Prostate gland (tissue), 2 donors: ENCODE measurements at places on chromosomes 4 and X. TPM values are rescaled to one million over a fixed set of nuclear protein-coding genes. Genes with fewer than 3 reads are reported as not detected.

The DSPP gene
- not detected for total RNA-seq

The RPS6KA6 gene
- total RNA-seq, result 8.7 TPM

The PROM1 gene
- total RNA-seq, result 9.7 TPM

The RHOXF2B gene
- total RNA-seq, result 0.97 TPM

The ART3 gene
- total RNA-seq, result 24.8 TPM

The CT45A2 gene
- total RNA-seq, result not detected

The GPRIN3 gene
- 2.4 TPM for total RNA-seq

DNA sequence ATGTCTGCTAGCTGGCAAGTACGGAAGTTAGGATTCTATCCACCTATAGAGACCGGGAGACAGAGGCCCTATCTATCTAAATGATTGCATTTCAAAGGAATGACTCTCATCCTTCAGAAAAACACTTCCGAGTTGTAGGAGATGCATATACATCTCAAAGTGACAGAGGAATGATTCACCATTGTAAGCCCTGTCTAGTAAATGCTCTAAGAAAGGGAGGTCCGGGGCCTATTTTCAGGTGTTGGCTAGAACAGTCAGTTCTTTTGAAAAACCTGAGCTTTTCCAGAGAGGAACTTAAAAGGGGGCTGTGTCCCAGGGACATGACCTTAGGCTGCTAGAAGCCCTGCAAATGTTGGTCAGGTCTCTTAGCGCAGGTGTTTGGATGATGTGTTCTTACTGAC is 262.9 kb upstream of the IL1RAPL1 start:
- no peak overlapping the region for H3K4me3 ChIP-seq
- no peak overlapping the region for H3K27ac ChIP-seq
- DNase-seq, result no peak
- no peaks in the 10 kb centered on the region for H3K36me3 ChIP-seq
- no peaks in the 10 kb centered on the region for H3K4me1 ChIP-seq
- H3K27me3 ChIP-seq, result no peaks in the 10 kb centered on the region

GRCh38 chrX:48468693-48469691 is 1.1 kb downstream of the SLC38A5 start:
- no peak overlapping the region for H3K27ac ChIP-seq
- H3K4me3 ChIP-seq, result no peak overlapping the region
- no peaks in the 10 kb centered on the region for H3K27me3 ChIP-seq
- DNase-seq, result no peak

DNA sequence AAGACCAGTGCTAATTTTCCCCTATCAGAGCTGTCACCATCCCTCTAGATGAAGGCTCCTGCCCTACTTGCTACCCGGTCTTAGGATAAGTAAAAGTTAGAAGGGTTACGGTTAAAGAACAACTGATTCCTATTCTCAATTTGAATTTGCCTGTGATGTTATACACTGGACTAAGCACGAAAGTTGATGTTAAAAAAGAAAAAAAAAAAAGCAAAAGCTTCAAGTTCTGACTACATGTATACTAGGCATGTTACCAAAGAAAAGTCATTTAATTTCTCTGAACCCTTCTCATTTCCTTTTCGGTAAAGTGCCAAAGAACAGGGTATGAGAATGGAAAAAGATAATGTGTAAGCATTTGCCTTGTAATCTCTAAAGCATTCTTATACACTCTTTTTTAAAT is 1.4 kb upstream of the PPID start:
- H3K27ac ChIP-seq, result no peak overlapping the region
- no peaks in the 10 kb centered on the region for H3K27me3 ChIP-seq
- no peaks in the 10 kb centered on the region for H3K4me1 ChIP-seq
- no peak for DNase-seq
- no peaks in the 10 kb centered on the region for H3K36me3 ChIP-seq

- H3K27me3 ChIP-seq, result no peaks in the 10 kb centered on the region
- H3K36me3 ChIP-seq, result no peaks in the 10 kb centered on the region
- DNase-seq, result no peak
- H3K27ac ChIP-seq, result no peak overlapping the region
- no peaks in the 10 kb centered on the region for H3K4me1 ChIP-seq
These were observed 13.1 kb downstream of the SMAD1 start for GRCh38 chr4:145494666-145495270.

GRCh38 chr4:83686166-83686565 is 150.3 kb downstream of the GPAT3 start:
- no peak overlapping the region for H3K27ac ChIP-seq
- no peak for DNase-seq
- H3K36me3 ChIP-seq, result no peaks in the 10 kb centered on the region
- H3K4me1 ChIP-seq, result no peaks in the 10 kb centered on the region
- peaks cover 2% of the 10 kb centered on the region for H3K27me3 ChIP-seq

DNA sequence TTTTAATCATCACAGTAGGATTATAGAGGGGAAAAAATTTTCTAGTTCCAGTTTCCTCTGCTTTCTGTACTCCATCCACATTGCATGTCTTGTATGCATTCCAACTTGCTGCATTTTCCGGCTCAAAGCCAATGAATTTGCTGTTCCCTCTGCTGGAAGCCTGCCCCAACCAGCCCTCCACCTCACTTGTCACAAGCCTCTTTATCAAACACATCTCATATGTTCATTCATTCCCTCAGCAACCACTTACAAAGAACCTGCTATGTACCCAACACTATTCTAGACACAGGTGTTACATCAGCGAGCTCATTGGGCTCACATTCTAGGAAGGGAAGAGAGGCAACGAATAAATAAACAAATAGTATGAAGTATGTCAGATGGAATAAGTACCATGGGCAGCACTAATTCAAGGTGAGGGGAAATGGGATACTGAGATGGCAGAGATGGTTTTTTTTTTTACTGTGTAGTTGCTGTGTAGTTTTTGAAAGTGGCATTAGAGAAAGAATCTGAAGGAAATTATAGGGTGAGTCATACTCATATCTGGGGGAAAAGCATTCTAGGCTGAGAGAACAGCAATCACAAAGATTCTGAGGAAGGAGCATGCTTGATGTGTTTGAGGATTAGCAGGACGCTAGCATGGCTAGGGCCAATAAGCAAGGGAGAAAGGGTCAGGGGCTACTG is 332.5 kb downstream of the PDGFC start:
- no peak overlapping the region for H3K27ac ChIP-seq
- no peak overlapping the region for H3K4me3 ChIP-seq
- H3K4me1 ChIP-seq, result no peaks in the 10 kb centered on the region

GRCh38 chr4:152525878-152526277 is 10.0 kb downstream of the FBXW7 start:
- H3K4me3 ChIP-seq, result no peak overlapping the region
- H3K27me3 ChIP-seq, result no peaks in the 10 kb centered on the region

DNA sequence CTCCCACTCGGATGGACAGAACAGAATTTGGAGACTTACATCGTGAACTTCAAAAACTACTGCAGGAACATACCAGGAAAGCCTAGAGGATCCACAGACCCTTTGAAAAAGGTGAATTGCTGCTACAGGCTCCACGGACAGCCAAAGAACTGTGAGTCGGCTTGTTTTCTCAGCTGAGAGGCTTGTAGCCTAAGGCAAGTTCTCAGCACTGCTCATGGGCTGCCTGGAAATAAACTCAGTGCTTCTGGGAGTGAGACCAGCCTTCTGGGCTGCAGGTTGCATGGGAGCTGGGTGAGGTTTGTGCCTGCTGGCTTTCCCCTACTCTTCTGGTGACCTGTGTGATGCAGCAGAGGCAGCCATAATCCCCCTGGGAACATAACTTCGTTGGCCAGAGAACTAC is 1397.6 kb downstream of the FAM133A start:
- no peak overlapping the region for H3K27ac ChIP-seq
- DNase-seq, result no peak
- no peaks in the 10 kb centered on the region for H3K27me3 ChIP-seq
- H3K36me3 ChIP-seq, result no peaks in the 10 kb centered on the region

- H3K4me1 ChIP-seq, result no peaks in the 10 kb centered on the region
- DNase-seq, result no peak
- no peak overlapping the region for H3K4me3 ChIP-seq
- no peaks in the 10 kb centered on the region for H3K27me3 ChIP-seq
- H3K36me3 ChIP-seq, result no peaks in the 10 kb centered on the region
These were observed 43.2 kb upstream of the PNPLA4 start for GRCh38 chrX:7970428-7970827.

DNA sequence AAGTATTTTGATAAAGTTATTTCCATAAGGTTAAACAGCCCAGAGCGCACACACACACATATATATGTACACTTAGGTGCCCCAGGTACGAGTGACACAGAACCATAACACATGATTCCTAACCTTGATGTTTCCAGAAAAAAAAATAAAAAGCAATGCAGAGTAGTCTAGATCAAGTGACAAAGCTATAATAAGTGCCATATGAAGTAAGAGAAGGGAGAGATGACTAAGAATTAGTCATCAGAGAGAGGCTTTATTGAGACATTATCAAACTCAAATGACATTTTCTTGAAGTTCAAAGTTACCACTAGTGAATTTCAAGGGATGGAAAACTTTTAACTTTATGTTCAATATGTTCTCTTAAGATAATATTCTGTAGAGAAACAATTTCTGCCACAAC is 215.0 kb downstream of the HTR2C start:
- no peaks in the 10 kb centered on the region for H3K4me1 ChIP-seq
- no peaks in the 10 kb centered on the region for H3K27me3 ChIP-seq
- H3K4me3 ChIP-seq, result no peak overlapping the region

DNA sequence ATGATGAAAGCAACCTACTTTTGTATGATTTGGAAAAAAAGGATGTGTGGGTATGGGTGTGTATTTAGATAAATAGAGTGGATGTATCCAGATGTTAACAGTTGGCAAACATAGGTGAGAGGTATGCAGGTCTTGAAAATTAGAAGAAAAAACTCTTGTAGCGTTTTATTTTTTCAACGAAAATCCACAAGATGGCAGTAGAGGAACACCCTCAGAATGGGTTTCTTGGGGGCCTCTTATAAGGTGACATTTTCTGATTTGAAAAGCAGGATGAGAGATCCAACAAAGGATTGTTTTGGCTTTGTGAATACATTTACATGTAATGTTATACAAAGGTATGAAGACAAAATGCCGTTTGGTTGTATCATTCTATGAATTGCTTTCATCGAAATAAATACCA is 68.3 kb downstream of the FMR1NB start:
- H3K4me3 ChIP-seq, result no peak overlapping the region
- H3K27me3 ChIP-seq, result no peaks in the 10 kb centered on the region
- no peak for DNase-seq
- H3K36me3 ChIP-seq, result no peaks in the 10 kb centered on the region
- no peak overlapping the region for H3K27ac ChIP-seq
- H3K4me1 ChIP-seq, result no peaks in the 10 kb centered on the region

DNA sequence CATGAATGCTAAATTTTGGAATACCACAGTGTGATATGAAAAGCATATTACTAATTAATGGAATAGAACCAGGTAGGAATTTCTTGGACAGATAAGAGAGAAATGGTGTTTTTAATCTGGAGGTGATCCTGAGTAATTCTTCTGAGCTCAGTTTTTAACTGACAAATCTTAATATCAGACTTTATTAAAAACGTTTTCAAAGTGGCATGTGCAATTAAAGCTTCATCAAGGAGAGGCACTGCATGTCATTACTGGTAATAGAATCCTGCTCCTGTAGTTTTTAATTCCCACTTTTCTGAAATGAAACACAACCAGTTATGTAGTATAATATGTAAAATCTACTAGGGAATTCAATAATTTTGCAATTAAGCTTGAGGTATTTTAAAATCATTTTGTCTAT is 7.0 kb upstream of the PTTG2 start:
- no peak for DNase-seq
- no peak overlapping the region for H3K27ac ChIP-seq
- H3K27me3 ChIP-seq, result no peaks in the 10 kb centered on the region
- no peak overlapping the region for H3K4me3 ChIP-seq
- no peaks in the 10 kb centered on the region for H3K4me1 ChIP-seq

- H3K36me3 ChIP-seq, result no peaks in the 10 kb centered on the region
- no peak for DNase-seq
- H3K27me3 ChIP-seq, result no peaks in the 10 kb centered on the region
- H3K4me1 ChIP-seq, result peaks cover 7% of the 10 kb centered on the region
These were observed 76.9 kb downstream of the EGF start for GRCh38 chr4:109989618-109990017.

- H3K4me3 ChIP-seq, result no peak overlapping the region
- H3K27ac ChIP-seq, result no peak overlapping the region
- no peaks in the 10 kb centered on the region for H3K36me3 ChIP-seq
- no peaks in the 10 kb centered on the region for H3K27me3 ChIP-seq
- H3K4me1 ChIP-seq, result no peaks in the 10 kb centered on the region
These were observed 66.2 kb upstream of the TACR3 start for GRCh38 chr4:103786014-103786413.

DNA sequence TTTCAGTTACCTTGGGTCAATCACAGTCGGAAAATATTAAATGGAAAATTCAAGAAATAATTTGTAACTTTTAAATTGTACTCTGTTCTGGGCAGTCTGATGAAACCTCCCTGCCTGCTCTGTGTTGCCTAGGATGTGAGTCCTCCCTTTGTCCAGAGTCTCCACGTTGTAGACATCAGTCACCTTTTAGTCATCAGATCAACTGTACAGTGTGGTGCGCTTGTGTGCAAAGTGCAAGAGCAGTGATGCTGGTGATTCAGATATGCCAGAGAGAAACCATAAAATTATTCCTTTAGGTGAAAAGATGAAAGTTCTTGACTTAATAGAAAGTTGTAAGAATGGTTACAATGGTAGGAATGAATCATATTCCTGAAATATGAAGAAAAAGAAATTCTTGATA is 1.4 kb downstream of the SPATA4 start:
- H3K4me1 ChIP-seq, result no peaks in the 10 kb centered on the region
- no peak overlapping the region for H3K4me3 ChIP-seq
- H3K36me3 ChIP-seq, result no peaks in the 10 kb centered on the region
- no peak for DNase-seq
- no peaks in the 10 kb centered on the region for H3K27me3 ChIP-seq

DNA sequence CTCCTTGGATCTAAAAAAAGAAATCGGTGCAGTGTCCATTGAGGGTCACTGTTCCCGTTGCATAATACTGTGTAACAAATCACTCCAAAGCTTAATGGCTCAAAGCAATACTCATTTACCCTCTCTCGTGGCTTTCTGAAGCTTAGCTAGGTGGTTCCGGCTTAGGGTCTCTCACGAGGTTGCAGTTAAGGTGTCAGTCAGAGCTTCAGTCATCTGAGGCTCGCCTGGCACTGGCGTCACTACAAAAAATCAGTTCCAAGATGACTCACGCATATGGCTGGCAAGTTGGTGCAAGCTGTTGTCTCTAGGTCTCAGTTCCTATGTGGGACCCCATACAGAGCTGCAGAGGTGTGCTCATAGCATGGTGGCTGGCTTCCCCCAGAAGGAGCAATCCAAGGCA is 91.0 kb downstream of the BEND2 start:
- no peaks in the 10 kb centered on the region for H3K36me3 ChIP-seq
- no peak for DNase-seq
- no peaks in the 10 kb centered on the region for H3K27me3 ChIP-seq
- no peak overlapping the region for H3K27ac ChIP-seq
- no peaks in the 10 kb centered on the region for H3K4me1 ChIP-seq
- no peak overlapping the region for H3K4me3 ChIP-seq

- no peaks in the 10 kb centered on the region for H3K4me1 ChIP-seq
- H3K4me3 ChIP-seq, result no peak overlapping the region
- DNase-seq, result peak; percentile 33
- H3K27ac ChIP-seq, result no peak overlapping the region
- no peaks in the 10 kb centered on the region for H3K27me3 ChIP-seq
- no peaks in the 10 kb centered on the region for H3K36me3 ChIP-seq
These were observed 28.1 kb upstream of the MAN2B2 start for GRCh38 chr4:6546681-6547447.
